ENCODE measurements at places on chromosomes 2 and 18.
A peak's percentile ranks its signal among the peaks of the same experiment; 100 is the strongest.

DNA sequence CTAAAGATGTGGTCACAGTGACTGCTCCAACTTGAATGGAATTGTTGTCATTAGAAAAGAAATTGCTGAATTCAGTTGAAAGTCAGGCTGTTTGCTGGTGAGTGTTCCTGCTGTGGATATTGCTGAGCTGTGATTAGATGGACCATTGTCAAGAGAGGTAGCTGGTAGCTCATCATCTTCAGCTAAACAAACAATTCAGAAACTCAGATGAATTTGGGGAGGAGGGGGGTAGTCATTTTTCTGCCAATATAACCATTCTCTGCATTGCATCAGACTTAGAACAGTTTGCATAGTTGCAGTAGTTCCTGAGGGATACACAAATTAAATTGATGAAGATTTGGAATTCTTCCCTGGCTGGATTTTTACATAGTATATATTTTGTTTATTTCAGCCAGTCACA, 108.3 kb downstream of the MTCL1 start:
- no peak for DNase-seq

DNA sequence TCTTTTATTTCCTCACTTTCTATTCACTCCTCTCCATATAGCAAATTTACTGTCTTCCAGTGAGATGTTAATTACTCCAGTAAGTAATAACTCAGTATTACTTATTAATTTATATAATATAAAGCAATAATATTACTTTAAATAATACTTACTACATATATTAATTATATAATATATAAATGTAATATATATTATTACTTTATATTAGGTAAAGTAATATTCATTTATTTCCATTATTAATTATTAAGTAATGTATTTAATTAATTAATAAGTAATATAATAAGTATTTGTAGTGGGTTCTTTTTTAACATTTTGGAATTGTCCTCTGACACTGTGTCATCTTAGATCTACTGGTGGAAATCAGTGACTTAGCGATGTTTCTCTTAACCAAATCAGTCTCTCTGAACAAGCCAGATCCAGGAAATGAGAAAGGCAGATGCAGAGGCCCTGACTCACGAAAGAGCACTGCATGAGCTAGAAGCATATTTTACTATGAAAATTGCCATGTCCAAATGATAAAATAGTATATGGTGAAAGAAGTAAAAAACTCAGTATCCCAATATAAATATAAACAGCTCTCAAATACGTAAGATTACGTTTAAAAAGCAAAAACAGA, 115.9 kb downstream of the DSEL start:
- DNase-seq, result no peak

- DNase-seq, result peak; percentile 4
These were observed 48.2 kb upstream of the PPM1B start for GRCh38 chr2:44120428-44120827.

GRCh38 chr2:79512442-79513401, at the start of gene CTNNA2:
Gene CTNNA2, plus strand, starts transcription at chr2:79513051.
- no peak for DNase-seq

DNA sequence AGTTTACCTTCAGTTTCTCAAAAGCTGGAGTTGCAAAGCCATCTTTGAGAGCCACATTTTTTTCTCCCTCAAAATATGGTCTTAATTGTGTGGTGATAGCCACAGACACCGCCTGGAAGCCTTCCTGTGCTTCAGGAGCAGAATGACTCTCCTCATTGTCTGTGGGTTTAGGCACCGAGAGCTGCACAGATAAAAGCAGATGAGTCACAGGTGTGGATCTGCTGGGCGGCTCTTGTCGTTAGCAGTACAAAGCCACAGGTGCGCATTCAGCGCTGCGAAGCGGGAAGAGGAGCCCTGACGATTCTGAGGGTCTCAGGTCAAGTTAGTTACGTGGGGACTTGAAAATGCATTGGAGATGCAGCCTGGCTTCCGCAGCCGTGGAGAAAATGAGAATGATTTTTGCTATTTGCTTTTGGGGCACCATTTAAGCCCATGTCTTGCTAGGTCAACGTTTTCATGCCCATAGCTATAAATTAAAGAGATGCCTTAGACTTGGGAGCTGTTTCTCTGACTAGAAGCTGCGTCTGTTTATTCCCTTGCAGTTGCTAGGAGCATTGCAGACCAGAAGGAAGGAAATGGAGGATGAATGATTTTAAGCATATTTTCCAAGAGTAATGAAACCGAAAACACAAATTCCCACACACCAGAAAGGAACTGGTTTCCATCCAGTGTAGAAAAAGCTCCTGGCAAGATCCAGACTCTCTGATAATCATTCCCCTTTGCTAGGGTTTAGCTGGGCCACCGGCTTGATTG, 51.5 kb downstream of the KLHL29 start:
- no peak for DNase-seq

DNA sequence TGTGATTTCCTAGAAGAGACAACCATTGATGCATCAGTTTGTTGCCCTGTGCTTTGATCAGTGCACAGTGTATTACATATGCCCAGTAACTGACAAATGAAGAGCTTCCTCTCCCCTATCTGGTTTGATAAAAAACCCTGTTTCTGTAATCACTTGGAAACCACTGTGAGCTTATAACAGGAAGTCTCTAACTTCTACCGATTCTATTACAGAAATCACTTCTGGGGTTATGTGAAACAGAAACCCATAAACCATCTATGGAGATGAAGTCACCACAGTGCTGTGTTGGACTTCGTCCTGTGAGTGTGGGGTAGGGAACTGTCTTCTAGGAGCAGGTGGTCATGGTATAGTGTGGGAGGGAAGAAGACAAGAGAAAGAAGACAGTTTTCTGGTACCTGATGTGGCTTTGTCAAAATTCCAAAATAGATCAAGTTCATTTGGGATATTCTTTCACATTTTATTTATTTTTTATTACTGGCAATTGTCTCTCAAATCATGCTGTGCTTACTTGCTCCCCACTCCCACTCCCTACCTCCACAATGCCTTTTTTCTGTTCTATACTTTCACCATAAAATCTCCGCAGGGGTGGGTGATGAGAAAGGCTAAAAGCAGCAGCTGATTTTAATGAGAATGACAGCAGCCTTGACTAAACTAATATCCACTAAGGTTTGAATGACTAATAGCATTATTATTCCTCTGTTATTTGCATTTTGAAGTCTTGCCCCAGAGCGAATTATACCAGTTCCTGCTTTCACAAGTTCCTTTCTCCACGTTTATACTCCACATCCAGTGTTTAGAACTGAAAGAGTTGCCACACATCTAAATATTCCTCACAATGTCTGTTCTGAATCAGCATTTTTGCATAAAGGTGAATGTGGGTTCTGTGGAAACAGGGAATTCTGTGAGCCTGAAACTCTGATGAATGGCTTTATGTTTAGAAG, 41.7 kb upstream of the RND3 start:
- no peak for DNase-seq

- no peak for DNase-seq
These were observed 4.0 kb downstream of the ABHD3 start for GRCh38 chr18:21700528-21701075.

- DNase-seq, result no peak
These were observed 43.3 kb downstream of the OSBPL1A start for GRCh38 chr18:24354278-24354677.

DNA sequence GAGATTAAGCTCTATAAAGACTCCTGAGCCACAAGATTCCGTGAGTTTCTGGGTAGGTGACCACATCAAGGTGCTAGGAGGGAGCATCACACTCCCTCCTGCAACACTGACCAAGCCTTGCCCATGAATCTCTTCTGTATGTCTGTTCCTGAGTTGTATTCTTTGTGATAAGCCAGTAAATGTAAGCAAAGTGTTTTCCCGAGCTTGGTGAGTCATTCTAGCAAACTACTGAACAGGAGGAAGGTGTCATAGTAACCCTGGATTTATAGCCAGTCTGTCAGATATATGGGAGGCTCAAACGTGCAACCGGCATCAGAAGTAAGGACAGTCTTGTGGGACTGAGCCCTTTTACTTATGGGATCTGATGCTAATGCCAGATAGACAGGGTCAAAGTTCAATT, 346.1 kb upstream of the KYNU start:
- DNase-seq, result no peak

- DNase-seq, result no peak
These were observed 34.2 kb downstream of the VWA3B start for GRCh38 chr2:98121149-98121548.

DNA sequence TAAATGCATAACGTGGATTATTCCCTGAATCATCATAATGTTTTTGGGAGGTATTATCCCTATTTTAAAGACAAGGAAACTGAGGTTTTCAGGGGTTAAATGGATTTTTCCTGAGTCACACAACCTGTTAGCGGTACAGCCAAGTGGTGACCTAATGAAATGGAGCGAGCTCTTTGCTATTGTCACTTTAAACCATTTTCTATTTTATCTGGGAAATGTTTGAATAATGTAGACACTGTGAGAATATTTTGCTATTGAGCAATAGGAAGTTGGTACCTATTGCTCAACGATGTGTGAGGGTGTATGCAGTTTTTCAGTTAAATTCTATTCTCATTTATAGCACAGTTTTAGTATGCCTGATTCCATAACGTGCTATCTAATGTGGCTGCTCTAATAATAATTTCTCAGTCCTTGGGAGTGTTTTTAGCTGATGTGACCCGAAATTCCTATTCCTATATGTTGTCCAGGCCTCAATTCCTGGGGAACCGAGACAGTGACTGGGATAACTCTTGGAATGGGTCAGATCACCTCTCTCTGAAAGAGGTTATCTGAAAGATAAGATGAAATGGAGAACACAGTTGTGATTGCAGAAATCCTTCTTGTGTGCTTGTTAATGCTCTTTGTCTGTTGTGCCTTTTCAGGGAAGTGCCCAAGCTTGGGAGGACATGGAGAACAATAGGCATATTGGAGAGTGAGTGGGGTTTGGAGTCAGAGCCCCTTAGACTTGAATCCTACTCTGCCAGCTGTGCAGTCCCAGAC, 38.4 kb downstream of the ABCB11 start:
- no peak for DNase-seq

- no peak for DNase-seq
These were observed 54.7 kb upstream of the MBOAT2 start for GRCh38 chr2:9057939-9058761.

DNA sequence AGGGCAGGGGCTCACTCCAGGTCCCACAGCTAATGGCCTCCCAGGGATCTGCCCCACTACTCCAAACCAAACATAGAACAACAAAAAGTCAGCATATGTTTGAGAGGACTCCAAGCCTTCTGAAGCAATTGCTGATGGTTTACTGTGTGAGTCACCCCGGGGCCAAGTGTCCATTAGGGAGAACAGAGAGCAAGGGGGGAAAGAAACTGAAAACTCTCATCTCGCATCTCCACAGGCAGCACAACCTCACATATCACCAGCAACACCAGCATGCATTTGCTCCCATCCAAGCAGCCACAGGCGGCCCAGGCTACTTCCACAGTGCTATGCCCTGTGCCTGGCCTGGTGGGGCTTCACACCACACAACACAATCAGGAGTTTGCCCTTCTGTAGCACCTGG, 39.1 kb downstream of the CYRIA start:
- no peak for DNase-seq

DNA sequence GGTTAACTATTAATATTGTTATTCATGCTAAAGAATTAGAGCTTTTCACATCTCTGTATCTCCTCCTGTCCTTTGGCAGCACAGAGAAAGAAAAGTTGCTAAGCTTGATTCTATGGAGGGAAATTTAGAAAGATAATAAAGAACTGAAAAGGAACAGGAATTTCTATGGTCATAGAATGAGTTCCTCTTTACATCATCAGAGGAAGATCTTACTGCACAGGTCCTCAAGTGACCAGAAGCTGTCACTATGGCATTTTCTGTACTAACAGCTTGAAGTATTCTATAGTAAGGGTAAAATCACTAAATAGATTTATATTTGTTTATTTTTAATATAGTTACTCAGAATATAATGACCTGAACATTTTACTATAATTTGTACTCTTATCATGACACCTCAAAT, 6.0 kb upstream of the PRKD3 start:
- no peak for DNase-seq

DNA sequence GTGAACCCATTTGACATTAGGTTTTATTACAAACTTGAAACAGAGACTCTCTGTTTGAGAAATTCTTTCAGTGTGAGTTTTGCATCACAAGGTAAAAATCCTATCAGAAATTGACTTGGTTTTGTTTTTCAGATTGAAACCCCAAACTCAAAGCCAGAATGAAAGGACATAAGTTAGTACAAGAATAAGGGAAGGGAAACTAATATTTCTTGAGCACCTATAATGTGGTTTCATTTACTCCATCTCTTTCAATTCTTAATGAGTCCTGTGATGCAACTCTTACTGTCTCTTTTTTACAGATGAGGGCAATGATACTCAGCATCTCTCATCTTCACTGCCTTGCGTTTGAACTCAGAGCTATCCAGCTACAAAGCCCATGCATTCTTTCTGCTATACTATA, 210.0 kb upstream of the SIX3 start:
- no peak for DNase-seq

DNA sequence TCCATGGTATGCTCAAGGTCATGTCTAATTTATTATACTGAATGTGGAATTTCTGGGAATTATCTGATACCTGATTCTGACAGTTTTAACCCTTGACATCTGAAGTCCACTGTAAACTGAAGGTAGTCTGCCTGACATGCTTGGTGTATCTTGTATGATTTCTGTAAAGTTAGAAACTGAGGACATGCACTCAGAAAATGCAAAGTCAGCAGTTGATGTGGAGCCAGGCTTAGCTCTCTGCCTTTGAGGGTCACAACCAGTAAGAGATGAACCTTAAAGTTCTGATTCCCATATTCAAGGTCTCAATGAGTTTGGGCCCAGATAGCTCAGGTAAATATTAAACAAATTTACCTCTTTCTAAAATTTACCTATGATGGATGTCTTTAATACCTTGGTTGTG, 12.3 kb upstream of the CTLA4 start:
- DNase-seq, result no peak

DNA sequence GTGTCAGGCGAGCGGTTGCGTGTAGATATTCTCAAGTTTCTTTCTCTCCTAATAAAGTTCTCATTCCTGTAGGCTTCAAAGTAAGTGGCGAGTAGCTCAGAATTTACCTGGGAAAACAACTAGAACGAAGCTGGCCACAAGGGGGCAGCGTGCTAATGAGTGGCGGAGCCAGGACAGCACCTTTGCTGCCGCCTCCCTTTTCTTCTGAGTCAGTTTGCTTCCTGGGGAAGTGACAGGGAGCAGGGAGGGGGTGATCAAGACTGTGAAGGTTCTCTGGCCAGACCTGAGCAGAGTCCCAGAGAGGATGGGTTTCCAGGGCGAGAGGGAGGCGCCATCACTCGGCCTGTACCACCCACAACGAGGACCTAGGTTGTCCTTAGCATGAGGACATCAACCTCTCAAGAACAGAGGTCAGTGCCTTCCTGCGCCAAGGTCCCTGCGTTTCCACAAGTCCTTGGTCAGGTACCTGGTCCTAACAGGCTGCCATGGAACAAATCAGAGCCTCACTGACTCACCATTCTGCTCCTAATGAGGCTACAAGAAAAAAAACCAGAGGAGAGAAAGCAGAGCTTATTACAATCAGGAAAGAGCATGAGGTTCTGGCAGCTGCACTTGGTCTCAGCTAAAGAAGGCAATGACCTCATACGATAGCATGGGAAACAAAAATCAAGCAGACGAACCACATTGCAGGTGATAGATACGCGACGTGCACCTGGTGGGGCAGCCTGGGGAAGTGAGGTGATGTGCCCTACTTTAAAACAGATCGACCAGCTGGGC, 98.7 kb downstream of the PLB1 start:
- DNase-seq, result peak; percentile 66

All from stimulated activated CD8-positive, alpha-beta memory T cell treated with anti-CD3 and anti-CD28 coated beads, Interleukin-7, amount 100 ng/mL, for 4 hours (primary cell).